ENCODE measurements at places on chromosomes 7 and 10.
A peak's percentile ranks its signal among the peaks of the same experiment; 100 is the strongest.

DNA sequence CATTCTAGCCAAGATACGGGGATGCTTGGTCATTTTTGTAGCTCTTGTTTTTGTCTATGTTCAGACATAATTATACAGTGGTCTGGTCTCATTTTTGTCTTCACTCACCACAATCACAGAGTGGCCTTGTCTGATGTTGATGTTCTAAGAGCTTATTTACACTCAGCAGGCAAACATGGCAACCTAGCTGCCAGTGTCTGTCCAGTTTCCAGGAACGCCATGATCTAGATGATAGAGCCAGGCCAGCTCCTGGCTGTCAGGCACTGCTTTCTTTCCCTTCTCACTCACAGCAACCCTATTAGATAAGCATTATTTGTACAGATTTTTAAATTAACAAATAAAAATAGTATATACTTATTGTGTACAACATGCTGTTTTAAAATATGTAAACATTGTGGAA lies 98.6 kb upstream of the PHF14 start:
- no peak overlapping the region for H3K27ac ChIP-seq
- DNase-seq: no peak
- H3K27me3 ChIP-seq: peaks cover 3% of the 10 kb centered on the region
- no peak overlapping the region for H3K4me3 ChIP-seq
- H3K4me1 ChIP-seq: no peaks in the 10 kb centered on the region

- no peak overlapping the region for H3K4me3 ChIP-seq
- no peak overlapping the region for H3K27ac ChIP-seq
- no peak for DNase-seq
These were observed 763.4 kb downstream of the KCNMA1 start for GRCh38 chr10:76874176-76874575.

GRCh38 chr10:110346914-110347313 lies 42.2 kb upstream of the SMNDC1 start:
- no peaks in the 10 kb centered on the region for H3K36me3 ChIP-seq
- no peak for DNase-seq
- H3K27me3 ChIP-seq: peaks cover 5% of the 10 kb centered on the region
- H3K27ac ChIP-seq: no peak overlapping the region
- H3K4me3 ChIP-seq: no peak overlapping the region

- H3K27ac ChIP-seq: no peak overlapping the region
- no peak overlapping the region for H3K4me3 ChIP-seq
- DNase-seq: no peak
- peaks cover 3% of the 10 kb centered on the region for H3K4me1 ChIP-seq
These were observed 37.0 kb upstream of the TES start for GRCh38 chr7:116173051-116174028.

- DNase-seq: no peak
- peaks cover 4% of the 10 kb centered on the region for H3K36me3 ChIP-seq
- peaks cover 15% of the 10 kb centered on the region for H3K27me3 ChIP-seq
- peaks cover 20% of the 10 kb centered on the region for H3K4me1 ChIP-seq
- no peak overlapping the region for H3K27ac ChIP-seq
- no peak overlapping the region for H3K4me3 ChIP-seq
These were observed 15.3 kb downstream of the IGF2BP3 start for GRCh38 chr7:23454881-23455526.

DNA sequence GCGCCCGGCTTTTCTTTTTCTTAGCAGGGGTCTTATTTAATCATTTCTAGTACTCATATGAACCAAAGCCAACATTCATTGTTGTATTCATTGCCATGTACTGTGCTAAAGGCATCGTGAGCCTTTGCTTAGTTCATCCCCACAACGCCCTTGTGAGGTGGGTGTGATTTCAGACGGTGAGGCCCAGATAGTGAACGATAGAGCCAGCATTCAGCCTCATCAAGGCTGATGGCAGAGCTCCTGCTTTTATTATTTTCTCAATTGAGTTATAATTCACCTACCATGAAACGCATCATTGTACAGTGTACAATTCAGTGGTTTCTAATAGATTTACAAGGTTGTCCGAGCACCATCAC lies 50.1 kb downstream of the HK1 start:
- H3K4me1 ChIP-seq: peaks cover 35% of the 10 kb centered on the region
- peak overlapping the region; percentile 59 for H3K4me3 ChIP-seq
- H3K27ac ChIP-seq: peak overlapping the region; percentile 60
- no peak for DNase-seq
- peaks cover 34% of the 10 kb centered on the region for H3K36me3 ChIP-seq
- no peaks in the 10 kb centered on the region for H3K27me3 ChIP-seq

DNA sequence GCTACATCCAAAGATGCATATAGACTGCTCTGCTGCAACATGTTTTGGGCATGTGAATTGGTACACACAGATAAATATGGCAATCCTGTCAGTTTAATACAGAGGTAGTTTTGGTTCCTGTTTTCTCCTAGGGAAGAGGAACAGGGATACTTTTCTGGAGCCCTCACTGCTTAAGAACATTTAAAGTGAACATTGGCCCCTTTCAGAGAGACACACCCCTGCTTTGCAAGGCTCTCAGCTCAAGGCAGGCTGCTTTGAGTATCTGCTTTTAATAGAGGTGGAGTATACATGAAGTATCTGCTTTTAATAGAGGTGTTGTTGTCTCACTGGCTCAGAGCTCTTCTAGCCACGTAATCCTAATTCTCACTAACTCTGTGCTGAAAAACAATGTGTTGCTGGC lies 38.9 kb downstream of the CYP51A1 start:
- DNase-seq: no peak
- H3K4me3 ChIP-seq: no peak overlapping the region
- H3K27me3 ChIP-seq: no peaks in the 10 kb centered on the region
- no peak overlapping the region for H3K27ac ChIP-seq

GRCh38 chr7:139827042-139827441 lies 2.0 kb upstream of the TBXAS1 start:
- no peak for DNase-seq
- peaks cover 23% of the 10 kb centered on the region for H3K4me1 ChIP-seq
- no peak overlapping the region for H3K27ac ChIP-seq
- H3K36me3 ChIP-seq: no peaks in the 10 kb centered on the region
- H3K27me3 ChIP-seq: peaks cover 10% of the 10 kb centered on the region
- no peak overlapping the region for H3K4me3 ChIP-seq

- H3K36me3 ChIP-seq: no peaks in the 10 kb centered on the region
- H3K4me1 ChIP-seq: peaks cover 3% of the 10 kb centered on the region
- H3K4me3 ChIP-seq: no peak overlapping the region
- DNase-seq: no peak
These were observed 196.1 kb downstream of the DOCK4 start for GRCh38 chr7:112010109-112010508.

DNA sequence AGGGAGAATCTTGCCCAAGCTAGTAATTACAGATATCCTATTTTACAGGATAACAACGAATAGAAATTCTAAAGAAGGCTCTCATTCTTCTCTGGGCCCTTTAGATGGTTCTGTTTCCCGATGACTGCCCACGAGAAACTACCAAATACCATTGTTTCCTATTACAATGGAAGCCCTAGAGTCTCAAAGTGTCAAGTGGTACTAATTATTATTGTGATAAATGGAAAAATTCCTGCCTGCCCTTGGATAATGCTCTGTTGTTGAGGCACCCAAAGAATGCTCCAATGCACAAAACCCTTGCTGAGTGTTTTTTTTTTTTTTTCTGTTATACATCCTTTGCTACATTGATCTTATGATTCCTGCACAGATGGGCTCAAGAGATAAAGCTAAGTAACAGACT lies 504.5 kb downstream of the XPNPEP1 start:
- no peak overlapping the region for H3K4me3 ChIP-seq
- no peaks in the 10 kb centered on the region for H3K4me1 ChIP-seq
- no peaks in the 10 kb centered on the region for H3K27me3 ChIP-seq
- no peaks in the 10 kb centered on the region for H3K36me3 ChIP-seq

DNA sequence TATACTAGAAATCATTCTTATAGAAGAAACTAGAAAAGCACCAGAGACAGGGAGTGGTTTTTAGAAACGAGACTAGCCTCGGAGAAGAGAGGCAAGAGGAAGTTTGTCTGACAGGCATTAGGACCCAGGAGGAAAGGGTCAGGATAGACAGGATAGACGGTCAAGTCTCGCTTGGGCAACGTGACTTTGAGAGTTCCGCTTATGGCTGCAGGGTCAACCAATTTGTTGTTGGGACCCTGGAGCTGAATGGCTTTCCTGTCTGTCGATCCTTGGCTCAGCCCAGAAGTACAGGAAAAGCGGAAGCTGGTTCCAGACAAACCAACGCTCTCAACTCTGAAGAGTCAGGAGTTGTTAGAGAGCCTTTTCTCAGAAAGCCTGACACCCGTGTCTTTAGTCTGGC lies 191.2 kb downstream of the FZD1 start:
- no peak overlapping the region for H3K27ac ChIP-seq
- H3K4me1 ChIP-seq: no peaks in the 10 kb centered on the region
- no peaks in the 10 kb centered on the region for H3K36me3 ChIP-seq

DNA sequence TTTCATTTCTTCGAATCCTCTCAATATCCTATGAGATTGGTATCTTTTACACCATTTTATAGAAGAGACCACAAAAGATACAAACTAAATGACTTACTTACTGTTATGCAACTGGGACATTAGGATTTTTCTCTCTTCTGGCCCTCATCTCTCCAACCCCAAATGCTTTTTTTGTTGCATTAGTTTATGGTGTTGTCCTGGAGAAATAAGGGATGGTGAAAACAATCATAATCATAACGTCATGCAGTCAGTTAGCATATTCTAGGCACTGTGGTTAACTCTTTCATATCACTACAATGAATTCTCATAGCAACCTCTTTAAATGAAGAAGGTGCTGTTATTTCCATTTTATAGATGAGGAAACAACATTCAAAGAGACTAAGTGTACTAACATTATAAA lies 104.6 kb downstream of the PON1 start:
- no peak for DNase-seq
- H3K4me1 ChIP-seq: no peaks in the 10 kb centered on the region
- no peak overlapping the region for H3K27ac ChIP-seq
- no peak overlapping the region for H3K4me3 ChIP-seq
- no peaks in the 10 kb centered on the region for H3K36me3 ChIP-seq

DNA sequence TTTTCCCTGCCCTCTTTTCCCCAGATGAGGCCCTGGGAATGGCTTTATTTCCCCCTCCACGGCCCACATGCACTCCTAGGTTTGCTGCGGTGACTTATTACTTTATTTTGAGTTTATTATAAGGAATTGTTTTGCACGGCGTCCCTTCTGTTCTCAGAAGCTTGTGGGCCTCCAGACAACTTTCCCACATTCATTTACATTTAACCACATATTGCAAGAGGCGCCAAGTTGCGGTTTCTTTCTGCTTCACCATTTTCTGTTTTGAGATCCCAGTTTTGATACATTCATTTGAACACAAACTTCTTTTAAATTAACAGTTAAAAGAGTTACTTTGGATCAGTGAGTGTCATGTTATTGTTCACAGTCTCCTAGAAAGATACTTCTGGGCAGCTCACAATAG lies 532.5 kb upstream of the MGMT start:
- H3K36me3 ChIP-seq: no peaks in the 10 kb centered on the region
- H3K4me1 ChIP-seq: peaks cover 13% of the 10 kb centered on the region
- no peak overlapping the region for H3K27ac ChIP-seq
- DNase-seq: no peak
- H3K4me3 ChIP-seq: no peak overlapping the region
- peaks cover 3% of the 10 kb centered on the region for H3K27me3 ChIP-seq
